Dermis microvascular lymphatic vessel endothelial cell (primary cell): ENCODE measurements at places on chromosomes 13 and 19. TPM values are rescaled to one million over a fixed set of nuclear protein-coding genes. Genes with fewer than 3 reads are reported as not detected.

The PRSS57 gene
- total RNA-seq: not detected in 2 replicates

- no peak for DNase-seq
These were observed 16.2 kb downstream of the CAPN12 start for GRCh38 chr19:38727868-38728660.

DNA sequence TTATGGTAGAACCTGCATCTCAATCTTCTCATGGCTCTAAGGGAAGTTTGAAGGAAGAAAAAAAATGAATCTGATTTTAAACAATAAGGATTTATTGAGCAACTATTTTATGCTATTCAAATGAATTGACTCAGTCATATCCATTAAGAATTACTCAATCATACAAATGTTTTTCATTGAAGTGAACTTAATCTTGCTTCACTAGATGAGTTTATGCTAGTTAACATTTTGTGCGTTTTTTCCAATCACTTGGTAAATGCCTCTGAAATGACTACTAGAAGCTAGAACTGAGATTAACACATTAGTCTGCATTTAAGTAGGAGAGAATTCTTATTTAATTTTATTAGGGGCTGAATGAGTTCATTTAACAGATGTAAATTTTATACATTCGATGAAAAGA lies 25.2 kb downstream of the RXFP2 start:
- no peak for DNase-seq

DNA sequence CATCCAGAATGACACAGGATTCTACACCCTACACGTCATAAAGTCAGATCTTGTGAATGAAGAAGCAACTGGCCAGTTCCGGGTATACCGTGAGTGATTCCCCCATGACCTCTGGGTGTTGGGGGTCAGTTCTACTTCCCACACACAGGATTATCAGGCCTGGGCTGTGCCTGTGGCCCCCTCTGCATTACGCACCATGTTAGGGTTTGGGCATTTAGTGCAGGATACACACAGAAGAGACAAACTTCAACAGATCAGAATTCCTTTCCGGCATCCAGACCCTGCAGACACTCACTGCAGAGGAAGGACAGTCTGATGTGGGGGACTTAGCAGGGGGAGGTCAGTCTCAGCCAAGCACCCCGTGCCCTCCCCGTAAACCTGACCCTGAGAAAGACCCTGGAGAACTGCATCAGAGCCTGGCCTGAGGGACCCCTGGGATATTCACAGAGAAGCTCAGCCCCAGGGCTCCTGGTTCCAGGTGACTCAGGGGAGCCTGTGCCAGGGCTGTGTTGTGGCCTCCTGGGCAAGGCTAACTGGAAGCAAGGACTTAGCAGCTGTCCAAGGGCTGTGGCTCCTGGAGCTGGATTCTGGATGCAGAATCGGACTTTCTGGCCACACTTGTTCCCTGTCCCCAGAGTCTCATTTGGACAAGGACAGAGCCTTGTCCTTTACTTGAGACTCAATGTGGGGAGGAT lies 1.7 kb downstream of the CEACAM5 start:
- no peak for DNase-seq

GRCh38 chr13:96984051-96984508 lies 10.2 kb downstream of the OXGR1 start:
- peak; percentile 67 for DNase-seq

- peak; percentile 64 for DNase-seq
These were observed at the start of gene CCDC169 for GRCh38 chr13:36297366-36298338. TSS of gene CCDC169 (minus strand) at chr13:36297814. CDS start at chr13:36297719, 95 bp downstream.

GRCh38 chr13:75792526-75793187 lies 156.5 kb downstream of the LMO7 start:
- no peak for DNase-seq

DNA sequence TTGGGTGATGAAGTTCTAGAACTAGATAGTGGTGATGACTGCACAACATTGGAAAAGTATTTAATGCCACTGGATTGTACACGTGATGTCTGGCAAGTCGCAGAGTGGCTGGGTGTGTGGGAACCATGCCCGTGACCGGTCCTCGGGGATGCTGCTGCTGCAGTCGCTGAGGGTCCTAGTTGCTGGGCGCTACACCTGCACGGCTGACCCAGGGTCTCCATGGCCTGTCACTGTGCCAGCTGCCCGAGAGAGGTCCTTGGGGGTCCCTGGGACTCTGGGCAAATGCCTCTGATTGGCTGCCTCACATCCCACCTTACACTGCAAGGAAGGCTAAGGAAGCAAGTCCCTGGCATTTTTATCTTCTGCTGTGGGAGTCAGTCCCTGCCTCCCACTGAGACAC lies 109.1 kb upstream of the PABPC3 start:
- DNase-seq: no peak

- no peak for DNase-seq
These were observed 73.5 kb upstream of the PCDH17 start for GRCh38 chr13:57558051-57558467.

GRCh38 chr19:52273301-52273700 lies 3.9 kb downstream of the ZNF766 start:
- no peak for DNase-seq

DNA sequence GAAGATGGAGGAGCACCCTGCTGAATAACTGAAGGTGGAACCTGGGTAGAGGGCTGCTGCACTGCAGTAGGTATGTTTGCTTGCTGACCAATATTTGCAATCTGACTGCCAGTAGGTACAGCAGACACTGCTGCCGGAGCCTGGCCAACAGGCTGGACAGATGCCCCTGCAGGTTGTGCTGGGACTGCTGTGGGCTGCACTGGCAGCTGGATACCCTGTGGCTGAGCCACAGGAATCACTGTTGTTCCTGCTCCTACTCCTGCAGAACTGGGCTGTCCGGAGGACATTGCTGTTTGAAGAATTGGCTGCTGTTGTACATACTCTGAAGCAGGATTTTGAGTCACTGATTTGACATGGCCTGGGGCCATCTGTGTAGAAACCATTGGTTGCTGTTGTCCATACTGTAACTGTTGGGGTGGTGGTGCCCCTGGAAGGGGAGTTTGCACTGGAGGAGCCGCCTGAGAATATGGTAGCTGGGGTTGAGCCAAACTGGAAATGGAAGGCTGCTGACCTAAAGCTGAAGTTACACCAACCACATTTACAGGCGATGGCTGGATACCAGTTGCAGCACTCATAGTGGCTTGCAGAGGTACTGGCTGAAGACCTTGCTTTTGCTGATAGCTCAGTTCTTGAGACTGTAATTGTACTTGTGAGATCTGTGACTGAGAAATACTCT lies 2.2 kb downstream of the TSC22D1 start:
- DNase-seq: peak; percentile 8

The NLRP7 gene
- total RNA-seq: not detected in 2 replicates

- peak; percentile 29 for DNase-seq
These were observed 12.3 kb downstream of the TPT1 start for GRCh38 chr13:45328661-45329111.

DNA sequence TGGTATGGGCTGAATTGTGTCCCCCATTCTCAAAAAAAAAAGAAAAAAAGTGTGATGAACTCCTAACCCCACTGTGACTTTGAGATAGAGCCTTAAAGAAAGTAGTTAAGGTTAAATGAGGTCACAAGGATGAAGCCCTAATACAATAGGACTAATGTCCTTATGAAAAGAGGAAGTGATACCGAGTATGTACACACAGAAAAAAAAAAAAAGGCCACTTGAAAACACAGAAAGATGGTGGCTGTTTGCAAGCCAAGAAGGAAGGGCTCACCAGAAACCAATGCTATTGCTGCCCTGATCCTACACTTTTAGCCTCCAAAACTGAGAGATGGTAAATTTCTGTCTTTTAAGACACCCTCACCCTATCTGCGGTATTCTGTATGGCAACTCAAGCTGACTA lies 955.6 kb downstream of the PCDH17 start:
- DNase-seq: no peak

The ZNF724 gene
- total RNA-seq: 4.9 and 5.3 TPM in 2 replicates

The OR7C1 gene
- total RNA-seq: not detected in 2 replicates

The C1QTNF9B gene
- total RNA-seq: not detected in 2 replicates

The CNFN gene
- 0.13 TPM in 1 of 2 replicates, not detected in the other for total RNA-seq

DNA sequence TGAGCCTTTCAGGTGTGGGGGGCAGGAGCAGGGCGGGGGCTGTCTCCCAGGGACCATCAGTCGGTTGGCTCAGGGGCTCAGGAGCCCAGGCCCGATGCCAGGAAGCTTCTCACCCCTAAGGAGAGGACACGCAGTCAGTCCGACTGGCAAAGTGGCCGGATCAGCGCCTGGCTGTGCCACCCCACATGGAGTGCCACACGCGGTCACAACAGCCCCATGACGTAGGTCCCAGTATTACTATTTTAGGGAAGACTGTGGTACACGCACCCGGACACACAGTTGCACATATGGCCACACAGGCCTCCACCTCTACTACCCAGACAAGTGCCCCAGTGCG lies 29.3 kb upstream of the GRTP1 start:
- DNase-seq: no peak

- peak; percentile 77 for DNase-seq
These were observed 57.5 kb downstream of the SLC7A1 start for GRCh38 chr13:29537736-29538651.

DNA sequence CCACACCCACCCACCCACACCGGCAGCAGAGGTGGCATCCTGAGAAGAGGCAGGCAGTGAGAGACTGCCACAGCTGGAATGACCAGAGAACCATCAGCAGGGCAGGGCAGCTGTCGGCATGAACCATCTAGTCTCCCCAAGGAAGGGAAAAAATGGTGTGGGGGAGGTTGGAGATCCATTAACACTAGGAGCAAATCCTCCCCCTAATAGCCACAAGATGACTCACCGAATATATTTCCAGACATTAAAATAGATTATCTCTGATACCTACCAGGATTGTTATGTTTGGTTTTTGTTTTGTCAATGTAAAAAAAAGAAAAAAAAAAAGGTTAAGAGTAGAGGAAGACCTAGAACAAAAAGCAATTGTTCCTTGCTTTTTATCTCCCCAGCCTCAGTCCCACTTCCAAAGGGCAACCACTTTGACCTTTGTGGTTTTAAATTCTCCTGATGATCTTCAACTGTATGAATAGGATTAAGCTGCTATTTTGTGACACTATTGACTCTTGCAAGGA lies 34.2 kb downstream of the THSD1 start:
- DNase-seq: peak; percentile 84

DNA sequence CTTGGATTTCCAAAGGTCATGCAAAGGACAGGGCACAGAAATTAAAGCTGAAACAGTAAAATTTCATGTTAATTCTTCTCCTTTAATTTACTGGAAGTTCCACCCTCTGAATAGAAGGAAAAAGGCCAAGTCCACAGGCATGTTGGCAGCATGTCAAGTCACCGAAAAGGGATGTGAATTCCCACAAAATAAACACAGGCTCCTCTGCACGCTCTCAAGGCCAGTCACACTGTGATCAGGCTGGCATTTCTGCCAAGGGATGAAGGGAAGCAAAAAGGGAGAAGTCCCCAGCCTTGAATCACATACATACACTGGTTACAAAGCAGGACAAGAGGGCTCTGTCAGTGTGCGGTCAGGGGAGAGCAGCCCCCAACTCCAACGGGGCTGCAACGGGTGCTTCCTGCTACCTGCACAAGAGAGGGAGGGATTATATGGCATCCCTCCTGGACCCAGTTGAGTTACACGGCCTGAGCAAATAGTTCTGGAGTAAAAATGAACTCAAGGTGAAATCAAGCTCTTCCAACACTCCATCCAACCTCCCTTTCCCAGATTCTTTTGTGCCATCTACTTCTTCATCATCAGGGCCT lies 6.9 kb downstream of the DCLK1 start:
- DNase-seq: peak; percentile 6

The SHANK1 gene
- total RNA-seq: under 0.01 and 0.13 TPM in 2 replicates

DNA sequence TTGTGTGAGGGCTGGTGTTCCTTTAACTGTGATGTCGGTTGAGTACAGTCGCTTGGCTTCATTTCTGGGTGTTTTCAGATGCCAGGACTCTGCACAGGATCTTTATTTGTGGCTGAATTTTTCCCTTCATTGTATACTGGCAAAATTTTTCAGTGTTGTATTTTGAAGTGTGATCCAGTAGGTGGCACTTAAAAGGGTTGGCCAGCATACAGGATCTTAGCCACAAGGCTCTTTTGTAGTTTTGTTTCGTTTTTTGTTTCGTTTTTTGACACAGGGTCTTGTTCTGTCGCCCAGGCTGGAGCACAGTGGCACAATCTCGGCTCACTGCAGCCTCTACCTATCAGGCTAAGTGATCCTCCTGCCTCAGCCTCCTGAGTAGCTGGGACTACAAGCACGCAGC lies 8.7 kb downstream of the FCAR start:
- DNase-seq: no peak

- DNase-seq: no peak
These were observed 552.8 kb downstream of the SLITRK5 start for GRCh38 chr13:88223958-88224357.

The KIRREL2 gene
- total RNA-seq: not detected in 2 replicates

The UBE2L5 gene
- total RNA-seq: not detected in 2 replicates

DNA sequence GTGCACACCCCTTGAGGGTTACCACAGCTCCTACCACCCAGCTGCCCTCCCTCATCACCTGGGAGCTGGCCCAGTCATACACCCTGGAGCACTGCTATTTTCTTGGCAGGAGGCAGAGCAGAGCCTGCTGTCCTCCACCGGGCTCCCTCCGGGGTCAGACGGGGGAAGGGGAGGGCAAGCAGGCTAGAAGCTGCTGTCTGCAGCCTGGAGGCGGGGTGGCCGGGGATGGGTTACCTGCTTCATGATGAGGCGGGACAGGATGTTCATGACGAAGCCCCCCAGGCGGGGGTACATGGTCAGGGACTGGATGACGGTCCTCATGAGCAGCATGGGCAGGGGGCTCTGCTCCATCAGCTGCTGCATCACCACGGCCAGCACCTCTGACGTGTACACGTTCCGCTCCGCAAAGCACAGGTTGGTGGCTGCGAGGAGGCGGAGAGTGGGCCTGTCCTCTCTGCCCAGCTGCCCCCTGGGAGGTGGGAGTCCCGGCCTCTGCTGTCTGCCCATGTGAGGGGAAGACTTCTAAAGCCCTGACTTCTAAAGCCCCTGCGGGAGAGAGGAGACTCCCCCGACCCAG lies 2.7 kb upstream of the RSPH6A start:
- DNase-seq: no peak

- no peak for DNase-seq
These were observed 136.3 kb upstream of the CSNK1A1L start for GRCh38 chr13:37241786-37242185.

DNA sequence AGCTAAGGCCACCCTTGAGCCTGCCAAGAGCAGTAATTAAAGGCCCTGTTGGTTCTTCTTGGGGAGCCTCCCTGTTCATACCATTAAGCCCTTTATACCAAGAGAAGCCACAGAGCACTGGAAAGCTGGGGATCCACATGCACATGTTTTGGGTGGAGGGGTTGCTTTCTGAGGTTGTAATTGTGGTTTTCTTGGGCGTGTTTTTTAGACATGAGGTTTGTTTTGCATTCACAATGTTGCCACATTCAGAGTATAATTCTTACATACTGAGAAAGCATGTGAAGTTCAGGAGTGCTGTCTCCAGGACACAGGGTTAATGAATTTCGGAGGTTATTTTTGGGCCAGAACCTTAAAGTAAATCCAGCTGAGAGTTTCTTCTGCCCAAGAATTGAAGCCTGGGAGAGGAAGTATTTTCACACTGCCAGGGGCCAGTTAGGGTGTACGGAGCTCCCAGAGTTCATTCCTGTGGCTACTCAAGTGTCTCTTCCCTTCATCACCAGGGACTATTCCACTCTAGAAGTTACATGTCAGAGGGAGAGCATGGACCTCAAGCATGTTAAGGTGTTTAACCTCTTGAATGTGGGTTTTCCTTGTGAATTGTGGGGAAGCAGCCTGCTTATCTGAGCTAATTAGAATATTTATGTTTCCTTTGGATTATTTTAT lies 37.0 kb downstream of the ZNF136 start:
- no peak for DNase-seq

The BORCS8 gene
- 15.8 and 17.8 TPM in 2 replicates for total RNA-seq

- peak; percentile 6 for DNase-seq
These were observed 26.8 kb upstream of the CXCL17 start for GRCh38 chr19:42469311-42470235.

The MISP gene
- not detected in 2 replicates for total RNA-seq

- no peak for DNase-seq
These were observed 6.4 kb downstream of the KLF16 start for GRCh38 chr19:1856698-1857603.
